ENCODE measurements at places on chromosomes 3 and 15.

GRCh38 chr15:89912145-89912673 lies 543 bp downstream of the ARPIN start:
- DNase-seq, result no peak

DNA sequence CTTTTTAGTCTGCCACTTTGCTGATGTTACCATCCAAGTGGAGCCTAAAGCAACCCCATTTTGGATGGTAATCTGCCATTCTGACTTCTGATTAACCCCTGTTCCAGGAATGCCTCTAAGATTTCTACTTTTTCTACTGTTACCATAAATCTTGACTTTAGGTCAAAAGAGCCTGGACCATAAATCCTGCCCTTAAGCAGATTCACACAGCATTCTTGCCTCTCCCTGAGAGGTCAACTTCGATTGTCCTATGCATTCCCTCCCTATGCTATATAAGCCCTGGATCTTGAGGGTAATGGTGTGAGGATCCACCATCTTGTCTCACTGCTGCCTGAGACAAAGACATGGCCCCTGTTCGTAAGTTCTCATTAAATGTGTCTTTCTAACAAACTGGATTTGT lies 177.3 kb downstream of the GABRB3 start:
- no peak for DNase-seq

GRCh38 chr3:41018855-41019254 lies 180.4 kb upstream of the CTNNB1 start:
- DNase-seq, result no peak

GRCh38 chr15:37219211-37219701 lies 118.9 kb upstream of the MEIS2 start:
- DNase-seq, result no peak

DNA sequence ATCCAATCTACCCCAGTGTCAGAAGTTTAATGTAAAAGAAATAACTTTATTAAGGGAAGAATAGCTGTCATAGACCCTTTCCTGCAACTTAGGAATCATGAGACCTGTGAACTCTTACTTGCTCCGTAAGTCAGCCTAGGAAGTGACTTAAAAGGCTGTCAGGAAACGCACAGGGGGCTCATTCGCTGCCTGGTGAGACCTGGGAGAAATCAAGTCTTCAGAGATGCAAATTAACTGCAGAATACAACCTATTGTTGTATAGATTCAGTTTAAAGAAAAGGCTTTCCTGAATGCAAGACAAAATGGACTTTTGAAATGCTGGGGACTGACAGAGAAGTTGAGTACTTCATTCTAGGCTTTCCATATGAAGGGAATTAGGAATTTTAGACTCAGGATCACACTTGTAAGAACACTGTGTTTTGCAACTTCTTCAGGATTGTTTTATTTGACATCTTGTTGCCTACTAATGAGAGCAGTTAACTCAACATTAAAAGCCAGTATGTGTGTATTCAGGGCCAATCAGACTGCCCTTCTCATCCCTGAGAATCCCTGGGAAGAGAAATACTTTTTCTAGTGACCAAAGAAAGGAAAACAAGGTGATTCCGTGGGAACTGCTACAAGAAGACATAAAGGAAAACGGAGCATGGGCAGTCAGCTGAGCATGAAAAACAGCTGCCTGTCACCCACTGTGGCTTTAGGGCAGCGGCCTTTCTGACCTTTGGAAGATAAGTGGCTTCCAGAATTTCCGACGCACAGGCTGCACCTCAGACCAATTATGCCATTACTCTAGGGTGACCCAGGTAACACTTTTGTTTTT lies 18.5 kb upstream of the DPPA4 start:
- DNase-seq, result no peak

DNA sequence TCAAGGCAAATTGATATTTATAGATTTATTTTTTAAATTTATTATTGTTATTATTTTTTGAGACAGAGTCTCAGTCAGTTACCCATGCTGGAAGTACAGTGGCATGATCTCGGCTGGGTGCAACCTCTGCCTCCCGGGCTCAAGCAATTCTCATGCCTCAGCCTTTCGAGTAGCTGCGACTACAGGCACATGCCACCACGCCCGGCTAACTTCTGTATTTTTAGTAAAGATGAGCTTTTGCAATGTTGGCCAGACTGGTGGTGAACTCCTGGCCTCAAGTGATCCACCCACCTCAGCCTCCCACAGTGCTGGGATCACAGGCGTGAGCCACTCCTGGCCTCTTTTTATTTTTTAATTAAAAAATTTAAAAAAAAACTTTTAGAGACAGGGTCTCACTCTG lies 19.0 kb downstream of the SPG21 start:
- no peak for DNase-seq

DNA sequence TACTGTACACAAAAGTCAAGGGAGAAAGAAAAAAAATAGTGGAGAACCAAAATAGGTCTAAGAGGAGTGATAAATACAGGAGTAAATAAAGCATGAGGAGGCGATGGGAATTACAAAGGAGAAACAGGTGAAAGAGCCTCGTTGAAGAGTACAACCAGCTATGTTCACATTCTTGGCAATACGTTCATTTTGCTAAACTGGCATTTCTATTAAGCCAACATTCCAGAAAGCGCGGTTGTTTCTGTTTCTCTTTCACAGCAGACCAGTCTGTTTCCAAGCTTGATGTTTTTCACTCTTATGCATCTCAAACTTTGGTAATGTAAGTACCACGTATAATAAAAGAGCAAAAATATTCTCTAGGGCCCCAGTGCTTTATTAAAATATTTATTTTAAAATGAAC lies 74.5 kb downstream of the NSUN3 start:
- no peak for DNase-seq
